ENCODE measurements at places on chromosomes 2 and 18.
A peak's percentile ranks its signal among the peaks of the same experiment; 100 is the strongest.

DNA sequence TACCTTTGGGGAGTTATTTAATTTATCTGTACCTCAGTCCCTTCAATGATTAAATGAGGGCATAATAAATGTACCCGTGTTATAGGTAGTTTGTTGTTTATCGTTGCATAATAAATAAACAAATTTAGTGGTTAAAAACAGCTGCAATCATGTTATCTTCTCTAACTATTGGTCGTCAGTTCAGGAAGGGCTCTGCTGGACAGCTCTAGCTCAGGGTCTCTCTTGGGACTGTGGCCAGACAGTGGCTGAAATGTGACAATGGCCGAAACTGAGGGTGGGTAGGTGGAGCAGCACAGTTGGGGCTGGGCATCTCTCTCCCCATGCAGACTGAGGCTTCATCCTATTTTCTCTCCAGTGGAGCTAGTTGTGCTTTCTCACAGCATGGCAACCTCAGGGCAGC lies 632.1 kb upstream of the HS6ST1 start:
- no peak for DNase-seq

GRCh38 chr2:224041554-224041953 lies 2.5 kb upstream of the SERPINE2 start:
- no peak for DNase-seq

DNA sequence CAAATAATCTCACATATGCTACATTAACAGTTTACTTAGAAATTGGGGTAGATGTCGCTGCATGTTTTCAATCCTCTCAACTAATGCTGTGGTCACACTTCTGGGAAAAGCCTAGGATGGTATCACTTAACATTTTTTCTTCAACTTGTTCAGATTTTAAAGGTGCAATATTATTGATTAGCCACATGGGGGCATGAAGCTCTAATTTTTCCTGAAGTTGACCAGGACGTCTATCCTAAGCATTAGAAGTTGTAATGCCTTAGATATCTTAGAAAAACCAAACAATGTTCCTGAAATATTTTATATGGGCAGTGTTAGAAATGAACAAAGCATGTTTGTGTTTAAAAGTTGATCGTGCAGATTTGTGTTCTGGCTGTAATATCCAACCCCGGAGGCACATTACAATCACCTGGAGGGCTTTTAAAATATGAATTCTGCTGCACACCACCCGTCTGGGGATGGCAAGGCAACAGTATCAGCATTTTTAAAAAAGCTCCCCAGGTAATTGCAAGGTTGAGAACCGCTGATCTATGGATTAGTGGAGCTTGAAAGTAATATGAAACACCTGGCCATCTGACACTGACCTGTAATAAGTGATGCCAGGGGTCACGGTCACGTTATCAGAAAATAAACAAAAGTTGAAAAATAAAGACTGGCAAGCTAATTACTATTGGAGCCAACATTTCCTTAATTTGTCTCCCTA lies 100.5 kb upstream of the LMAN1 start:
- peak; percentile 33 for DNase-seq

GRCh38 chr2:119910566-119910965 lies 102.3 kb upstream of the EPB41L5 start:
- DNase-seq, result peak; percentile 2

DNA sequence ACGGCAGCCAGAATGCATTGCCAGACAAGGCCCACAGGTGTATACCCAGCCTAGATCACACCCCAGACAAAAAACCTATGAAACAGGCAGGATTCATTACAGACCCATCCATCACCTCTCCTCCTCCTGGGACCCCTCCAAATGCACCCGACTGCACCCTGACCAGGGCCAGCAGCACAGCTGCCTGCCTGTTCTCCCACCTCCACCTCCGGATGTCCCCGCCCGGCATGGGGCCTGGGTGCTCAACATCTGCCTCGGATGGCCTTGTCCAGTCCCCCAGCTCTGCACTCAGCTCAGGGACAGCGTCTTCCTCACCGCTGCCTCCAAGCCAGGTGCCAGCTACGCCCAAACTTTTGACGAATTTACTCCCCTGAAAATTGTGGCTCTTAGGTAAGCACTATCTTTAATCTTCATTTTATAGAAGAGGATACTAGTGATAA lies 91.1 kb downstream of the TPO start:
- no peak for DNase-seq

DNA sequence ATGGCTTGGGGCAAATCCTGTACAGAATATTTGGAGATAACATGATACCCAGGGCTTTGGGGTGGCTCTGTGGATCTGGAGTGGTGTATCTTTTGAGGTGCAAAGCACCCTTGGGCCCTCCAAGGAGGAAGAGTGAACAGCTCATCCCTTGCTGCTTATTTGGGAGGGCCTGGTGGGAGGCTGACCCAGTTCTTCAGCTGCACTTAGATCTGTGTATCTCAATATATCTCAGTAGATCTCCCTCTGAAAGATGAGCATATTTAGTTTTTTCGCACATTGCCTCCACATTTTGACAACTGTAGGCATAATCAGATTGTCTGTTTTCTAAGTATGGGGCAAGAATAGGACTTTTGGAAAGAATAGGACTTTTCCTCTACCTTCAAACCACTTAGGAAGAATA lies 2.8 kb downstream of the TRIM54 start:
- no peak for DNase-seq

GRCh38 chr18:61637905-61638595 lies 254.8 kb downstream of the RNF152 start:
- peak; percentile 64 for DNase-seq

- no peak for DNase-seq
Measured at GRCh38 chr2:11234309-11234708, 79.0 kb downstream of the SLC66A3 start.

- DNase-seq, result no peak
Measured at GRCh38 chr2:240615396-240615795, 9.9 kb upstream of the GPR35 start.

DNA sequence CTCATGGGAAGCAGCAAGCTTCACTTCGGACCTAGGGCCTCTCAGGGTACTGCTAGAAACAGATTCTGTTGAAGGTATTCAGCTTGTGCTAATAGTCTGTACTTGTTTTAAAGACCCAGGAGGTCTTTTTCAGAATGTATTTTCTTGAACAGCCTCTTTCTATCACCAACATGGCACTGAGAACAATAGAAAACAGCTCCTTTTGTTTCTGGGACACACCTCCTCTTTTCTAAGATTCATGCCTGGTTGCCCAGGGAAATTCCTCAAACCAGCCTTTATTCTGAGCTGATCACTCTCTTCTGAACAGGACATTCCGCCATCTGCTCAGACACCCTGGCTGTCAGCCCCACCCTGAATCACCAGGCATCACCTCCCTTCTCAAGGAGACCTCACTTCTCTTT lies 389.6 kb downstream of the TGIF1 start:
- no peak for DNase-seq

- DNase-seq, result no peak
Measured at GRCh38 chr18:7754258-7754657, 187.1 kb downstream of the PTPRM start.

DNA sequence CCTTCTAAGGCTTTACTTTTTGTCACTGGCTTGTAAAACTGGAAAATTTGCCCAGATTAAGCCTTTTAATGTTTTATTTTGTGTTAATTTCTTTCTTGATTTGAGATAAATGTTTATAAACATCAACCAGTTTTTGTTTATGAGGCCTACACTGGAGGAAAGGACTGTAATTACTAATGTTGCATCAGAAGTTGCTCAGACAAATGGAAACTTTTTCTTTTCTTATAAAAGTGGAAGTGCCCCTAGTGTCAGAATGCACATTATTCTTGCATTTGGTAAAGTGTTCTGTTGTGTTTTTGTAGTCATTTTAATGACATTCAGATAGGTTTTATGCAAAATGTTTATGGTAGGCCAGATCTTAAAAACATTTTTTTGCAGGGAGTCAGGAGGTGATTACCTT lies 25.3 kb downstream of the LCLAT1 start:
- no peak for DNase-seq

- no peak for DNase-seq
Measured at GRCh38 chr18:79400591-79401381, 5.1 kb downstream of the NFATC1 start.

All from mesendoderm (in vitro differentiated cells).